ENCODE measurements at places on chromosomes 6 and 20.
A peak's percentile ranks its signal among the peaks of the same experiment; 100 is the strongest.

GRCh38 chr20:37356961-37357371 lies 11.0 kb downstream of the SRC start:
- DNase-seq, result no peak

- DNase-seq, result no peak
These were observed 334.2 kb downstream of the MEI4 start for GRCh38 chr6:77987035-77987384.

- peak; percentile 44 for DNase-seq
These were observed 7.2 kb upstream of the SERPINB1 start for GRCh38 chr6:2848851-2849250.

GRCh38 chr6:30880698-30881252 lies 3.5 kb upstream of the DDR1 start:
- no peak for DNase-seq

GRCh38 chr20:37699202-37699601 lies 5.4 kb downstream of the CTNNBL1 start:
- no peak for DNase-seq

- no peak for DNase-seq
These were observed 68.4 kb downstream of the VEGFA start for GRCh38 chr6:43838276-43839036.

GRCh38 chr20:64044484-64045247 lies 4.8 kb downstream of the SOX18 start:
- no peak for DNase-seq

- peak; percentile 77 for DNase-seq
These were observed 5.9 kb upstream of the ZNF184 start for GRCh38 chr6:27478706-27479318.

DNA sequence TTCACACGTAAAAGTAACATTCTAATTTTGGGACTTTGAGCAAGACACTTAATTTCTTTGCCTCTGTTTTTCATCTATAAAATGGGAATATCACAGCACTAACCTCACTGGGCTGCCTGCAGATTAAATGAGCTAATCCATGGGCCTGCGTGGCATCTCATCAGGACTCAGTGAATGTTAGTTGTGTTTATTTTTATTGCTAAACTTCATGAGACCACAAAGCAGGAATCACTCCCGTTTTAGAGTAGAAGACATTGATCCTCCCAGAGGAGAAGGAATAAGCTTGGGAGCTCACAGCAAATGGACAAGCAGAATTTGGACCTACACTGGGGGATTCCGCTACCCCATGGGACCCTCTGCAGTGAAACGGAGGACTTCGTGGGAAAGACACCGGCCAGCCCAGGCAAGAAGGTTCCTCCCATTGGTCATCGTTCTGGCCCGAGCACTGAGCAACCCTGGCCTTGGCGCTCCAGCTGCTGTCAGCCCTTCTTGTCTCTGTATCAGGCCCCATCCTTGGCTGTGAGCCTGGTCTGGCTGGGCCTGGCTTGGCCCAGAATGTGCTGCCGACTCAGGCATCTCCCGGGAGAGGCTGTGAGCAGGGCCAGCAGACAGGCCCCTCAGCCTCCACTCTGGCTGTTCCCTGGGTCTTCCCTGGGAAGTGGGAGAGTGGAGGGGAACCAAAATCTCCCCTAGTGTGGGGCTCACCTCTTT lies 79.8 kb downstream of the NFATC2 start:
- no peak for DNase-seq

DNA sequence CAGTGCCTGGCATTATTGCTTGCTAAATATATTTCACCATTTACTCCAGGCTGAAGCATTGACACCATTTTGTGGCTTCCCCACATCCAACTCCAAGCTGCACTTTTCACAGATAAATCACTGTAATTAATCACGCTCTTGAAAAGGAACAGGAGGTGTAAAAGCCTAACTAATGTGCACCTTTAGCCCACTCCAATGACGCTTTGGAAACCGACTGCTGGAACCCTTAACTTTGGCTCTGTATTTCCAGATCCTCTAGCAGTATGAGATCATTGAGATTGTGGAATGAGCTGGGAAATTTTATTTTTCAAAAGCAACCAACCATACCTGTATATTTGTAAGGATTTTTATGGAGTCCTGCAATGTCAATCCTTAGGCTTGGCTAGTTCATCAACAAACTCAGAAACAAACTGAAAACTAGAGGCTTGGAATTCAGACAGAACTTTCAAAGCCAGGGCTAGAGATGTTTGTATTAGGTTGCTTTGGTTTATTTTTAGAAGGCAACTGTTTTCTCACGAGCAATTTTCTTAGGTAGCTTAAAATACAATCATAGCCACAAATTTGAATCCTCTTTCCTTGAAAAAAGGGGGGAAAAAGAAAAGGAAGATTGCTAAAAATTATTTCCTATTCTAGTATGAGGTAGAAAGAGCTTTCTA lies 52.8 kb upstream of the UTRN start:
- no peak for DNase-seq

- no peak for DNase-seq
These were observed 66.4 kb upstream of the STMND1 start for GRCh38 chr6:17035257-17036064.

DNA sequence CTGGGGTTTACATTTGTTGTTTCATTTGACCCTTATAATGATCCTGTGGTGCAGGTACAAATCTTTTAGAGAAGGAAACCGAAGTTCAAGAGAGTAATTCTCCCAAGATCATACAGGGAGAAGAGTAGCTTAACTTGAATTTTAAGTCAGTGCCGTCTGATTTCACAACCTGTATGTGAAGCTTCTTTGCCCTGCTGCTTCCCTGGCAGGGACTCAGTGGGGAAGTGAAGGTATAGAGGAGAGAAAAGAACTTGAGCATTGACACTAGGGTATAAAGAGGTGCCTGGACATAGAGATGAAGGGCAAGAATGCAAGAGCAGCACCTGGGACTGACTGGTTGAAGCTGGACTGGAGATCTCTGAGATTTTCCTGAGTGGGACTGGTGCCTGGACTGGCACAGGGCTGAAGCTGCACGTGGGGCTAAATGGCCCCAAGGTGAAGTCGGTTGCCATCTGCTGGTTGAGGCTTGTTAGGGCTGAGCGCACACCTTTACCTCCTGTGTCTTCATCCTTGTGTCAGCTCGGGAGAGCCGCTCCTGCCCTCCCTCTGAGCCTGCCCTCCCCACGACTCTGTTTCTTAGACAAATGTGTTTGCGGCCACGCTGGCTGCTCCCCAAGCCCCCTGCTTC lies 41.8 kb downstream of the FARS2 start:
- peak; percentile 34 for DNase-seq

- DNase-seq, result peak; percentile 10
These were observed 690 bp downstream of the GDAP1L1 start for GRCh38 chr20:44247586-44248409.

- no peak for DNase-seq
These were observed 131.6 kb upstream of the PMEPA1 start for GRCh38 chr20:57841297-57841866.

DNA sequence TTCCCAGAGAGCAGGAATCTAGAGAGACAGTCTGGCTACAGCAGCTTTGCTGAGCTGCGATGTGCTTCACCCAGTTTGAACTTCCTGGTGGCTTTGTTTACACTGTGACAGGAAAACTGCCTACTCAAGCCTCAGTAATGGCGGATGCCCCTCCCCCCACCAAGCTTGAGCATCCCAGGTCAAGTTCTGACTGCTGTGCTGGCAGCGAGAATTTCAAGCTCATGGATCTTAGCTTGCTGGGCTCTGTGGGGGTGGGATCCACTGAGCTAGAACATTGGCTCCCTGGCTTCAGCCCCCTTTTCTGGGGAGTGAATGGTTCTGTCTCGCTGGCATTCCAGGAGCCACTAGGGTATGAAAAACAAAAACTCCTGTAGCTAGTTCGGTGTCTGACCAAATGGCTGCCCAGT lies 91.0 kb upstream of the ESR1 start:
- DNase-seq, result no peak

GRCh38 chr20:61605283-61605682 lies 353.2 kb downstream of the CDH4 start:
- DNase-seq, result no peak

GRCh38 chr6:30931969-30932645 lies at the start of gene SFTA2:
Gene SFTA2 (minus strand): TSS chr6:30932170. CDS start chr6:30932096, 74 bp downstream.
- no peak for DNase-seq

- no peak for DNase-seq
These were observed 9.6 kb downstream of the VSX1 start for GRCh38 chr20:25072226-25072811.

- no peak for DNase-seq
These were observed 94.5 kb downstream of the BACH2 start for GRCh38 chr6:90202156-90202555.

DNA sequence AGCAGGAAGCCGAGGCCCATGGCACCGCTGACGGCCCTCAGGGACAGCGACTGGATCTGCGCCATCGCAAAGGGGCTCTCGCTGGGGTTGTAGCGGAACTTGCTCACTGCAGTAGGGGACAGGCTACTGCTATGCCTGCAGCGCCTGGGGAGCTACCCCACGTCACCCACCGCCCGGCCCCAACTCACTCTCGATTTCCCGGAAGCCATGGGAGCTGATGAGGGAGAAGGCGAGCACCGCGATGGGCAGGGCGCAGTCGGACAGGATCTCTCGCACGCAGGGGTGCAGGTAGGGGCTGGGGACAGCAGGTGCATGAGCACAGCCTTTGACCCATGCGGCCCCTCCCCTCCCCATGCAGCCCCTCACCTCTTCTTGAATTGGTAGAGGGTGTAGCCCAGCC lies 9.8 kb downstream of the SLC4A11 start:
- DNase-seq, result no peak

DNA sequence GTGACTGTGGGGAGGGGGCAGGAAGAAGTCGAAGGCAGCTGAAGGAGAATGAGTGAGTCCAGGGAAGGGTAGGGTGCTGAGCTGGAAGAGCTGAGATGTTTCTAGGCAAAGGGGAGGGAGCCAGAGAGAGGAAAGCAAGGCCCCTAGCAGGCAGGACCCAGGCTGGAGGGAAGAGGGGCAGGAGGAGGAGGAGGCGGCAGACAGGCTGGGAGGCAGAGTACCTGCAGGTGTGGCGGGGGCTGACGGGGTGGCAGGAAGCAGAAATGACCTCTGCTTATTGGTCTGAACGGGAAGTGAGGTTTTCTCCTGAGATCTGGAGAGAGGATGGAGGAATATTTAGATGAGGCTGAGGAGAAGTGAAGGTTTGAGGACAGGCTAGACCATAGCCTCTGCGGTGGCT lies 10.7 kb upstream of the EMILIN3 start:
- no peak for DNase-seq

DNA sequence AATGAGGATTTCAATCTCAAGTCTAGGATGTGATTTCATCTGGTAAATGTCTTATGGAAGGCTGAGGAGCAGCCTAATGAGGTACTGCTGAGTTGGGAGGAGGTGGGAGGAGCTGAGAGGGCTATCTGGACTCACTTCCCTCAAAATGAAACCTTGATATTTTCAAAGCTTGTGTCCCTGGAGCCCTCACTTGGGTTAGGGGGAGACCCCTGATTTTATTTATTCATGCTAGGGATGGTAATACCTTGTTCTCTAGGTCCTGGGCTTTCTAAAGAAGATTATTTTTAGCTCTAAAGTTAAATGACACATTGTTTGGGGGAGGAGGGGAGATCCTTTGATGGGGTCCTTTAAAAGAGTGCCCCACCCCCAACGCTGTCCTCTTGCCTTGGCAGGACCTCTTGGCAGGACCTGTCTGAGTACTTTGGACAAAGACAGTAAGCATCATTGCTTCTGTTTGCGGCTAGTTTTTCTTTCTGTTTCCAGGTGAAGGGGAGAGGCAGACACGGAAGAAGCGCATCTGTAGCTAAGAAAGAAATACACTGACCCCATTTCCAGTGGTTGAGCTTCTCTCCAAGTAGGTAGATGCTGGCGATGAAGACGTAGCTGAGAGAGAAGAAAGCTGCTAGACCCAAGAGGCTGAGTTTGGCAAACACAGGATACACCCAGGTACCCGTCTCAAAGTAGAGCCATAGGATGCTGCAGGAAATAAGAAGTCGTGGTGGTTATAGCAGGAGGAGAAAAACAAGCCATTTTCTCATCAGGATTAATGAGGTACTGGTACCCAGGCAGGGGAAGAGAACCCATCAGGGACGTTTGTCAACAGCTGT lies 55.6 kb downstream of the ADTRP start:
- no peak for DNase-seq

- DNase-seq, result no peak
These were observed 114.5 kb downstream of the MMUT start for GRCh38 chr6:49348561-49348960.

GRCh38 chr20:2221921-2222320 lies 73.9 kb upstream of the TGM3 start:
- no peak for DNase-seq

GRCh38 chr6:125393449-125393858 lies 91.7 kb upstream of the HDDC2 start:
- DNase-seq, result no peak

DNA sequence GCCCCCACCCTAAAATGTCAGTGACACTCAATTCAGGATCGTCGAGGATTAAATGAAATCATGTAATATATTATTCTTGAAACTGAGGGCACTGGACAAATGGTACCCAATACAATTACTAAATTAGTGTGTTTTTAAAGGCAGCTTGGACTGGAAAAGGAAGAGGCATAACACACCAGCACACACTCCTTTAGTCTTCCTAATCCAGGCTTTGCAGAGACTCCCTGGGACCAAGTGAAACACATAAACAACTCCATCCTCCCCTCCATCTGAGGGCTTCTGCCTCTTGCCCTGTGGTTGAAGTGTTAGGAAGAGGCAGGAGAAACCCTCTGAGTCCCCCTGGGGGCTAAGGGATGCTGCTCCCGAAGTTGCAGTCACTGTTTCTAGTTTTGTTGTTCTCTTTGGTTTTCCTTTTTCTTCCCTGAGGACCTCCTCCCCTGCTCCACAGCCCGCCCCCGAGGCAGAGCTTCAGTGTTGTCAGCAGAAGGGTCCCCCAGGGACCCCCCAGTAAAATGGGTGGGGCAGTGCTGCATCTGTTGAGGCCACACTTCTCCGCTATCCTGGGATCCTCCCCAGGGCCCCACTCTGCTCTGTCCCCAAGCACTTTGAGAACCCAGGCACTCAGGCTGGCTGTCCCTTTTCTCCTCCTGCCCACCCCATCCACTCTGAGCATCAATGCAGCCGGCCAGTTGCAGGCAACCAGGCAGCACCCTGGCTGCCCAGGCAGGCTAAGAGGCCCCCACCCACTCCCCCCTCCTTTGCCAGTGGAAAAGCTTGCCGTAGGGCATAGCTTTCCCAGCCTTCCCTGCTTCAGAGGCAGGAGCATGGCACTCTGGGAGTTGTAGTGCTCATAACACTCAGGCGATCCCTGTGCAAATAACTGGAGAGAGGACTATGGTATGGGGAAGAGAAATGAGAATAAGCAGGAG lies 5.9 kb downstream of the TMEM63B start:
- DNase-seq, result no peak

DNA sequence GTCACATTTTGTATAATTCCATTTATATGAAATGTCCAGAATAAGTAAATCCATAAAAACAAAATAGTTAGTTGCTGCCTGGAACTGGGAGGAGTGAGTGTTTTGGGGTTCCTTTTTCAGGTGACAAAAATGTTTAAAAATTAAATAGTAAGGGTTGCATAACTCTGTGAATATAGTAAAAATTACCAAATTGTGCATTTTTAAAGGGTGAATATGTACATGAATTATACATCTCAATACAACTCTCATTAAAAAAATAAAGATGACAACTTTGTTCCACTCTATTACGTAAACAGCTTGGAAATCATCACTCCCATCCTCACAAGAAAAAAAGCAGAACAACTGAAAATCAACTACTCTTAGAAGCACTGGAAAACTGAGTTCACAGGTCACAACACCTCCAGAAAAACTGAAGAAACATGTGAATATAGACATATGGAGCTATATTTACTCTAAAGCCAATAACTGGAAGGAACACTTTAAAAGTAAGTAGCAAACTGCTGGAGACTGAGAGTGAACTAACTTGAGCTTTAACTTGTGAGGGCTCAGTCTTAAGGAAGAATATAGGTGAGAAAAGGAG lies 40.0 kb downstream of the RANBP9 start:
- DNase-seq, result no peak

- DNase-seq, result no peak
These were observed 162.7 kb upstream of the SGK1 start for GRCh38 chr6:134480593-134480992.
